Body of pancreas (tissue), 4 donors: ENCODE measurements at places on chromosomes 5 and 9. TPM values are rescaled to one million over a fixed set of nuclear protein-coding genes. Genes with fewer than 3 reads are reported as not detected.

SLC27A6 gene
- total RNA-seq: 0.99 TPM

CBY3 gene
- not detected for total RNA-seq

DNA sequence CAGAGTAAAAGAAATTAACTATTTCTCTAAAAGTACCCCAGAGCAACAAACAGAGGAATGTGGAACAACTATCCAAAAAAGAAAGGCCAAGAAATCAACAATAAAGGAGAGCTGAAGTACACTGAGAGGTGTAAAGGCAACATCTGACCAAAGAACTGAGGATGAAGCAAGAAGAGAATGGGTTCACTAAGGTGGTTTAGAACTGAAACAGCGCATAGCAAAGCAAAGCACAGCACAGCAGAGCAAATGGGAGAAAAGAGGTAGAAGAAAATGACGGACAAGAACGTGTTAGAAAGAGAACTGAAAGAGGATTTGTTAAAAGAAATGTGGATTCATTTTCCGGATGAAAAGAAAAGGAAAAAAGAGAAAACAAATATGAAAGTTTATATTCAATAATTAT lies 25.8 kb downstream of the RFX3 start:
- no peak for DNase-seq

DNA sequence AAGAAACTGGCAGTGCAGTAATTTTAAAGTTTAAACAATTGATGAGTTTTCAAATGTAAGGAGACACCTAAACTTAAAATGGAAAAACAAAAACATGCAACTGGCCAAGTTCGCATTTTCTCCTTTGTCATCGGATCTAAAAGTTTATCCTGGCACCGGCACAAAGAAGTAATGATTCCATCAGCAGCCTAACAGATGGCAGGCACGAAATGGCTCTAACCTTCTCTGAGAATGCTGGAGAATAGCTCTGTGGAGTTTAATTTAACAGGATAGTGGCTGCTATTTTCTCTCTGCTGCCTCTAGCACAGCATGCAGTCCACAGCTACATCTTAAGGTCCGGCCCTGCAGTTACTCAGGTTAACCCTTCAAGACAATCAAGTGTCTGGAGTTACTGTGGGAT lies 82.2 kb downstream of the PRELID2 start:
- no peak for DNase-seq

DNA sequence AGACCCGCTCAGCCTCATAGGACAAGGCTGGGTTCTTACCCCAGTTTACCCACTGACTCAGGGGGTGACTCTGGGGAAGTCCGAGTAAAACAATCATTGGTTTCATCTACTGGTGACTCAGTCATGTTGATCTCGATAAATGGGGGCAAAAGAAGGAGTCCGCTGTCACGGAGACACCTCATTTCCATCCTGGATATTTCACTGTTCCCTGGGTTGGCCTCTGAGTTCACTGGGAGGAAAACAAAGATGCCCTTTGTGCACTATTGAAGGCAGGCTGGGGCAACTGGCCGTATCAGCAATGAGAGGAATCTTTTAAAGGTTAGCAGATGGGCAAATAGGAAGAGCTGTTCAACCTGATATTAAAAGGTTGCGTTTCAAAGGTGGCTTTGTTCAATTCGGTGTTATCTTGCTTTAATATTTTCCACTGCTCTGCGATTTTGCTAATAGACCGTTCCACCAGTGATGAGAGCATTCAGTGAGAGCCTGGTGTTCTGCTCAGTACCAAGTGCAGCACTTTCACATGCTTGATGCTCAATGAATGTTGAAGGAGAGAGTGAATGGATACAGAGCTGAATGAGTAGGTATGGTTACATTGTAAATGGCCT lies 110.2 kb upstream of the EGFLAM start:
- no peak for DNase-seq

DNA sequence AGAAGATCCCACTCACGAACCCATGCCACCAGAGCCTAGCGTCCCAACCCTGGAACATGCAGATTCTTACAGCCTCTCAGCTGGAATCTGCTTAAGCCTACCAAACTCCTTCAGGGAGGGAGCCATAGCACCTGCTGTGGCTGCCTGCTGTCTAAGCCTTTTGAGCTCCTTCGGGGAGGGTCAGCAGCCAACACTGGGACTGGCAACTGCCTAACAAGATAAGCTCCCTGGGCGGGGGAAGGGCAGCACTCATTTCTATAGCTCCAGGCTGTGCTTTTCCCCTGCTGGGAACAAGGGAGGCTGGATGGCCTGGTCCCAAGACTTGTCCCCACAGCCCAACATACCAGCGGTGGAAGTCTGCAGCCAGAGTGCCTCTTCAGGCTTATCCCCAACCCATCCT lies 199.1 kb upstream of the OR13F1 start:
- DNase-seq: no peak

DNA sequence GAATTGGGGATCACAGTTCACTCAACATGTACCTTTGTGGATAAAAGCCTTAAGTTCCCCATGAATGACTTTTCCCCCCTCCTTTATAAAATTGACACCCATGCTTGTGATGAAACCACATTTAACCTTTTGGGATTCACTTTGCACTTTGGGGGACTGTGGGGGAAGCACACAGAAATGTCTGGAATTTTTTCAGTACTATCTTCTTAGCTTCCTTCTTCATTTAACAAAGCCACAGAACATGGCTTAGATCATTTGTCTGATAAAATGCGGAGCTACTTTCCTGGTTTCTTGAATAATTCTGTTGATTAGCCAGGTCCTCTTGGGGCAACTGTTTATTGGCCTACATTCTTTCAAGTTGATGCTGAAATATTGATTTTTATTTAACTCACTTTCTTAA lies 29.9 kb downstream of the TNFSF15 start:
- no peak for DNase-seq

DNA sequence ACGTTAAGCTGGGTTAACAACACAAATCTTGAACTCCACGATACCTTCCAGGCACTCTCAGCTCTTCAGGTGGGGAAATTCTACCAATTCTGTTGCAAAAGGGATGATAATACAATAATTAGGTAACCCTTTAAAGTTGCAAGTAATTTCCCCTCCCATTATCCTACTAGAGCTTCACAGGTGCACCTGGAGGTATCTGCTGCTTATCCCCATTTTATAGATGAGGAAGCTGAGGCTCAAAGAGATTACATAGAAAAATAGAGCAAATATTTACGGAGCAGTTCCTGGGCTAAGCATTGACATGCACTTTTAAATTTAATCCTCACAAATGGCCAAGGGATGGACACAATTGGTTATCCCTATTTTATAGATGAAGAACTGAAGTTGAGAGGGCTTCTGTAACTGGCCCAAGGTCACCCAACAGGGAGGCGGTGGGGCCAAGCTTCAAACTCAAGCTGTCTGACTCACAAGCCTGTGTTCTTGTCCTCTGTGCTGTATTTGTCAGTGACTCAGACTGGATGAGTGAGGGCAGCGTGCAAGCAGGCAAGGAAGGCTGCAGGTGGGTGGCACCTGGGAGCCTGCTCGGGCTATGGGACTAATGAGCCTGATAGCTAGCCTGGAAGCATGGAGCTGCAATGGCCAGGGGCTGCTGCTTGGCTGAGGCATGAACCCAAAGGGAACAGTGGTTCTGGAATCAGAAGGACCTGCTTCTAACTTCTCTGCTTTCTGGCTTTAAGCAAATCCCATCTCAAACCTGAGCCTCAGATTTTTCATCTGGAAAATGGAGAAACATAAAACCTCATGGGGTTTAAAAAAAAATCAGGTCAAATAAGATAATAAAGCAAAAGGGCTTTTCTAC lies 105.5 kb downstream of the PDE6A start:
- no peak for DNase-seq
